Left renal cortex interstitium (tissue), 4 donors: ENCODE measurements at places on chromosomes 16 and 17.

DNA sequence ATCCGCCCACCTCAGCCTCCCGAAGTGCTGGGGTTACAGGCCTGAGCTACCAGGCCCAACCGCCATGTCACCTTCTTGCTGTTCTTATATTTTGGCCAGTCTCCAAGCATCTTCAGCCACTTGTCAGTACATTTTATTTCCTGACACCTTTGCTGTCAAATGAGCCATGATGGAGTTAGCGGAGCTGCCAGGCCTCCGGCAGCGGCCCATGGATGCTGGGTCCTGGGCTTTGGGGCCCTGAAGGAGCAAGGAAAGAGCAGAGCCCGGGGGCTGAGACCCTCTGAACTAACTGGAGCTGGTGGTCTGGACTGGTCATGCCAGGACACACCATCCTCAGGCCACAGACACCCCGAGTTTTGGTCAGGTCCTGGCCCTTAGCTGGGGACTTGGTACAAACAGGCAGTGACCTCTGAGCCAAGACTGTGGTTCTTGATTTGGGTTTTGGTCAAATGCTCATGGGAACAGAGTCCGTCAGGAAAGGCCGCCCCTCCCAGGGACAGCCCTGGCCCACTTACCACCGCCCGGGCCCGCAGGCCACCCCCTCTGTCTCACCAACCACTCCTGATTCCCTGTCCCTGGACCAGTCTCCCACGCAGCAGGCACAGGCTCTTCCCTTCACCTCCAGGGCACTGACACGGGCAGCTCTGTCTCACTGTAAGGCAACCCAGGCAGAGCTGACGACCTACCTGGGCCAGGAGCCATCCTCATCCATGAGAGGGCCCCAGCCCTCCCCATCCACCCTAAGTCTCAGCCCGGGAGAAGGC lies 42.0 kb downstream of the TNFRSF13B start:
- DNase-seq, result no peak

GRCh38 chr17:72370819-72371218 lies 250.0 kb downstream of the SOX9 start:
- DNase-seq, result no peak

DNA sequence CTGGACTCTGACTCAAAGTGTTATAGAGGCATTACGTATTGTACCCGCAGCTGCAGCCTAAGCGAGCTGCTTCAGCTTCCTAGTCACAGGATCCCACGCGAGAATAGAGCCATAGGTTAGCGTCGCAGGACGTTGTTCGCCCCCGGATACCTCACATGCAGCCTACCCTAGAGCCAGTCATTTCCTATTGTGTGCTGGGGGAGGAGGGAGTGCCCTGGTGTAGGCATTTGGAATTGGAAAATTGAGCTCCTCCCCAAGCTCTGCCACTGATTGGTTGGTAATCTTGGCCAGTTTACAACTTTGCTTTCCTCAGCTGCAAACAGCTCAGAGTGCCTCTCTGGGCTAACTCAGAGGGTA lies 530 bp downstream of the NAA60 start:
- no peak for DNase-seq

GRCh38 chr17:28968914-28969295 lies 17.6 kb upstream of the PHF12 start:
- DNase-seq, result no peak

GRCh38 chr17:77141846-77142449 lies 1.2 kb downstream of the SEC14L1 start:
- DNase-seq, result no peak

GRCh38 chr16:89953671-89954406 lies 5.3 kb downstream of the DEF8 start:
- no peak for DNase-seq

DNA sequence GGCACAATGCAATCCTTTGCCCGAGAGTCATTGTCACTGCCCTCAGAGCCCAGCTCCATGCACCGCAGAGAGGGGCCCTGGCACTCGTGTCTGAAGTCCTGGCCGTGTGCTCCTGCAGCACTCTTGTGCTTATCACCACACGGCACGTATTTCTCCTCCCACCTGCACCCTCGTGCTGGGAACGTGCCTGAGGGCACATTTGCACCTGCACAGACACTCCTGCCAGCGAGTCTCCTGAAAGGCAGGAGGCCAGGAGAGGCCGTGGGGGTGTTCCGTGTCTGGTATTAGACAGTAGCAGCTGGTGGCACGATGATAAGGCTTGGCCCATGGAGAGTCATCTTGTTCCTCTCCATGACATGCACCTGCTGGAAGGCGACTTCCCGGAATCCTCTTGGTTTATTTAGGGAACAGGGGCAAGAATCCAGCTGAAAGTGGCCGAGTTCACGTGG lies 3.4 kb upstream of the ACSF3 start:
- DNase-seq, result no peak

DNA sequence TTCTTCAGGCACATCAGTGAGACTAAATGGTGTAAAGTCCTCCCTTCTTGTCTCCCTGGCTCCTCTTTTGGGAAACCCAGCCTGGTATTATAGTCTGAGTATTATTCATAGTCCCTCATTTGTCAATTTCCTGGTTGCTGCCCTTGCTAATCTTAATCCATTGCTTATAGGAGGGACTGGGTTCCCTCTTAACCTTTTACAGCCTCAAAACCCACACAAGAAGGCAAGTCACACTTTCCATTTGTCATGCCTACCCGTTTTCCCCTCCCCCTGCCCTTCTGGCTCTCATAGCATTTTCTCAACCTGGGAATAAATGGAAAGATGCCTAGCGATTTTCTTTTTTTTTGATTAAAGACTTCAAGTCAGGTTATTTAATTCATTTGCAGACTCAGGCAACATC lies 124.8 kb downstream of the MAP2K6 start:
- no peak for DNase-seq

GRCh38 chr16:85635545-85636140 lies 22.5 kb downstream of the GSE1 start:
- no peak for DNase-seq

GRCh38 chr17:75124041-75124818 lies 7.3 kb downstream of the NT5C start:
- no peak for DNase-seq

GRCh38 chr16:48374255-48374654 lies 11.0 kb downstream of the SIAH1 start:
- DNase-seq, result no peak

DNA sequence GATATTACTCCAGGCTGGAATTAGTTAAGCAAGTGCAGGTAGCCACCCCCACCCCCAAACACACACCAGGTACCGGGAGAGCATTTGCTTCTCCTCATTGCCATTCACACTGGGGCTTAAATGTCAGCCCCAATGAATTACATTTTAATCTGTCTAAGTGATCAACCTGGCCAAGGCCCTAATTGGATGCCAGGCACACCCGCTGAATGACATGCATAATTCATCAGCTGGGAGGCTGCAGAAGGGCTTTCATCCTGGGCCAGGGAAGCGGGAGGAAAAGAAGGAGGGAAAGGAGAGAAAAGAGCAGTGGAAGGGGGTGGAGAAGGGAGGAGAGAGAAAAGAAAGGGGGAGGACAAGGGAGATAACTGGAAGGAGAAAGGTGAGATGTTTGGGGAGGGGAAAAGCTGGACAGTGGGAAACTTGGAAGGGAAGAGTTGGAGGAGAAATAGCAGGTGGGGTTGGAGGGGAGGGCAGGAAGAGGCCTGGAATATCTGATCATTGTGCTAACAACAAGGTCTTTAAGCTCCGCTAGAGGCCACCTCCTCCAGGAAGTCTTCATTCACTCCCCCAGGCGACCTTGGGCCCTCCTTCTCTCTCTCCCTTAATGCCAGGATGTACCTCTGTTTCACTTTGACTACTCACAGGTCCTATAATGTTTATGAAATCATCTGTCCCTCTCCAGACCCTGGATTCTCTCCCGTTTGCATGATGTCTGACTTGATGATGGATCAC lies 40.1 kb upstream of the CES5A start:
- no peak for DNase-seq

GRCh38 chr16:54412037-54412436 lies 125.5 kb upstream of the IRX3 start:
- DNase-seq, result no peak

DNA sequence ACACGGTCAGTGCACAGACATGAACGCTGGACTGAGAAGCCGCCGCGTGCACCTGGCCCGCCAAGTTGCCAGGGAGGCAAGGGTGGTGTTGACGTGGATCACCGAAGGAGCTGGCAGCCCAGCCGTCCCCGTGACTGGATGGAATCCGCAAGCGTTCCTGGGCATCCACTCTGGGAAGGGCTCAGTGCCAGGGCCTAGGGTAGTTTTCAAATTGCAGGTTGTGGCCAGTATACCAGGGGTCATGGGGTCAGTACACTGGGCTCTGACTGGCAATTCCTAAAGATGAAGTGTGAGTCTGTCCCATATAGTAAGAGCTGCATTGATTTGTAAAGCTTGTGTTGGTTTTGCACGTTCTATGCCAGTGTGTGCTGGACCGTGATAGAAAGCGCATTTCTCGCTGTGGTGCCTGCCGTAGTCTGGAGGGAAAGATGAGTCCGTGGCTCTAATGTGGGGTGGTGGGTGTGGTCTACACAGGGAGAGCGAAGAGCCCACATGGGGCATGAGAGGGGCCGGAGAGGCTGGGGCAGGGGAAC lies 21.1 kb upstream of the METRNL start:
- no peak for DNase-seq

GRCh38 chr16:13919330-13919682 lies 648 bp upstream of the ERCC4 start:
- DNase-seq, result no peak

DNA sequence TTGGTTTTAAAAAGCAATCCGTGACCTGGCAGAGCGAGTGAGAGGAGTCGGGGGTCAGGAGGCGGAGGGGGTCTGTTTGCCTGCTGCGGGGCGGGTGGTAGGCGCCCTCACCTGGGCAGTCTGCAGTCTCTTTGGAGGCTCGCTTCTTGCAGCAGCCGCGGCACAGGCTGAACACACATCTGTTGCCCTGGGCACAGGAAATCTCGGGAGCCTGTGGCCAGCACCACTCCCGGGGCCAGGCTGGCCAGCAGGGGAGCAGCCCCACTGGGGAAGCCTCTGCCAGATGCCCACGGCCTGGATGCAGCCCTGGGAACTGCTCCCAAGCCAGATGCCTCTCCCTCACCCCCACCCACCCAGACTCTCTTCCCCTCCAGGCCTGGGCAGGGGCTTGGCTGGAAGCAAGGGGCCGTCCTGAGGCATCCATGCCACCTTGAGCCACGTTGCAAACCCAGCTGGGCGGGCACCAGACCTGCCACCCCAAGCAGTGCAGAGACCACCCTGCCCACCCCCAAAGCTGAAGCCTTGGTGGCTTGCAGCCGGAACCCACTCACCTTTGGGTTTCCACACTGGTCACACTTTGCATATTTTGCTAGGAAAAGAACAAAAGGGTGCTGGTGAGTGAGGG lies 6.6 kb downstream of the GPS1 start:
- no peak for DNase-seq

- DNase-seq, result peak; percentile 71
Observed at GRCh38 chr17:75412455-75413317, 7.2 kb upstream of the GRB2 start.

GRCh38 chr17:1573932-1574696 lies 11.5 kb upstream of the PITPNA start:
- no peak for DNase-seq

GRCh38 chr17:31856750-31857149 lies 2.3 kb downstream of the COPRS start:
- no peak for DNase-seq

DNA sequence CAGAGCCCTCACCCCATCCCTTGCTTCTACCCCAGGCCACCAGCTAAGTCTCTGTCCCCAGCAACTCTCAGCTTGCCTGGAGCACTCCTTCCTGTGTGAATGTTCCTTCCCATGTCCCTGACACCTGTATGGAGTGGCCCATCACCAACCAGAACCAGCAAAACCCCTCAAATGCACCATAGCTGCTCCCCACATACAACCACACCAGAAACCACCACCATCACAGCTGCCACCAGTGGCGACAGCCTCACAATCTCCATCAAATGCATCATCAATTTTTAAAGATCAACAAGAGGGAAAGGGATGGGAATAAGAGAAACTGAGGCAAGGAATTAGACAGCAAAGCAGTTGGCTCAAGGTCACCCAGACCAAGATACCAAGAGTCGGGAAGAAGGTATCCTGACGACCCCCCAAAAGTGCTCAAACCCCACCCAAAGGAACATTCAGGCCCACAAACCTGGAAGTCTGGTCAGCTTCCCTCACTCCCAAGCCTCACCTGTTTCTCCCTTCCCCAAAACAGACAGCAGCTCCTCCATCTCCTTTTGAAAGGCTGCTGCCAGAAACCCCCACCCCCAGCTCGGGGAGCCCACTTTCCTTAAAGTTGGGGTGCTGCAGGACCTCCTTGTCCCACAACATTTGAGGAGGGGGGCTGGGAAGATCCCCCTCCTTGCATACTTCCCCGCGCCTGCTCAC lies 1.8 kb downstream of the SRCIN1 start:
- DNase-seq, result no peak

DNA sequence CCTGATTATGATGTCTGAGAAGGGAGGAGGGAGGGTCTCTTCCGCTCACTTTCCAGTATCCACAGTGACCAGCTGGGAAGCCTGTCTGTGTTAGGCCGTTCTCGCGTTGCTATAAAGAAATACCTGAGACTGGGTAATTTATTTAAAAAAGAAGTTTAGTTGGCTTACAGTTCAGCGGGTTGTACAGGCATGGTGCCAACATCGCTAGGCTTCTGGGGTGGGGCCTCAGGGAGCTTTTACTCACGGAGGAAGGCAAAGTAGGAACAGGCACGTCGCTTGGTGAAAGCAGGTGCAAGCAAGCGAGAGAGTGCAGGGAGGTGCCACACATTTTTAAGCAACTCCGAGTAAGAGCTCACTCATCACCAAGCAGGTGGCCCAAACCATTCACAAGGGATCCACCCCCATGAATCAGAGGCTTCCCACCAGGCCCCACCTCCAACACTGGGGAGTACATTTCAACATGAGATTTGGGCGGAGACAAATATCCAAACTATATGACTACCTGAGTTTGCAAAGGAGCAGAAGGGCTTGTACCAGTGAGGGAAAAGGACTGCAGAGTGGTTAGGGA lies 137.5 kb downstream of the CCDC182 start:
- no peak for DNase-seq

DNA sequence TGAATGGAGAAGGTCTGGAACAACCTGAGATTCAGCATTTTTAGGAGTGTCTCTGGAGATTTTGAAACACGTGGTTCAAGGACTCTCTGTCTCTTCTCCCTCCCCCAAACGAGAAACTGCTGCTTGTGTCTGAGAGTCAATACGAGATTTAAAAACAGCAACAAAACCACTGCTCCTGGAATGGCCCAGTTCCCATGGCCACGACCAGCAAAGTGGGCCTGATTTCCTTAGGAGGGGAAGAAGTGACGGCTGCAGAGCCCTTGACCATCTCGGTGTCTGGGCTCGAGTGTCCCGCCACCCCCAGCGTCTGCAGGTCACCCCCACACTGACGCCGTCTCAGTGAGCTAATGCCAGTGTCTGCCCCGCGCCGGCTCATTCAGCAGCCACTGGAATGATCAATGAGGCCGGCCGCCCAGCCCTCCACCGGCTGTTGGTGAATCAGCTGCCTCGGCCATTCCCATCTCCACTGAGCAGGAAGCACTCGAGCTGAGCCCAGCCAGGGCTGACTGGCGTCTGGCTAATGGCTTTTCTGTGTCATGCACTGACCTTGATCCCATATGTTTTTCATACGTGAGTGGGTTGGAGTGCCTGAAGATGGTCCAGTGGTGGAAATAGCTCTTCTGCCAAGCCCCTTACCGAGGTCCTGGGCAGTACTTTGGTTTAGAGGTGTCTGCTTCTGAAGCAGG lies 151.8 kb downstream of the PITPNC1 start:
- DNase-seq, result no peak

- no peak for DNase-seq
Observed at GRCh38 chr16:86905302-86905701, 327.0 kb downstream of the FOXL1 start.

- no peak for DNase-seq
Observed at GRCh38 chr17:56424543-56425044, 168.9 kb upstream of the NOG start.
